Inflammatory macrophage treated with lipopolysaccharide for 1 hour (primary cell): ENCODE measurements at places on chromosomes 13 and 19.

DNA sequence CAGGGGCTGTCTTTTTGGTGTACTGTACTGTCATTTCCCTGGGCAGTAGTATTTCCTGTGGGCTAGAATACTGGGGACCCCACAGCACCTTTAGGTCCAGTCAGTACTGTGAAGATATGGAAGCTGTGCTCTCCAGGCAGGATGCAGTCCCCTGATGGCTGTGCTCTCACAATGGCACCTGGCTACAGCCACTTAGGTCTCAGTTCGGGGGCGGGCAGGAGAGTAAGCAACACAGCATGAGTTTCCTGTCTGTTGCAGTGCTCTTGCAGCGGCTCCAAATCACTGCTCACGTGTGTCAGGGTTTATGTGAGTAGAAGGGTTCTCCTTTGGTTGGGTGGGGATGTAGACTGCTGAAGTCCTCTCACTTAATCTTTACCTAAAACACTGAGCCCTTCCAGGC, 810.4 kb downstream of the DACH1 start:
- no peak for DNase-seq

DNA sequence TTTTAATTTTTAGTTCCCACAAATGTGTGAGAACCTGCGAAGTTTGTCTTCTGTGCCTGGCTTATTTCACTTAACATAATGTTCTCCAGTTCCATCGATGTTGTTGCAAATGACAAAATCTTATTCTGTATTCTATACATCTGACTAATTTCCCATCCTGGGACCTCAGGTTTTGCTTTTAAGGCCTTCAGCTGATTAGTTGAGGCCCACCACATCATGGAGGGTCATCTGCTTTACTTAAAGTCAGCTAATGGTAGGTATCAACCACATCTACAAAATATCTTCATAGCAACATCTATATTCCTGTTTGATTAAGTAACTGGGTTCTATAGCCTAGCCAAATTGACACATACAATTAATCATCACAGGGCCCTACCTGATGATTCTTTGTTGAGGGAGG, 534.0 kb downstream of the EFNB2 start:
- DNase-seq, result no peak

DNA sequence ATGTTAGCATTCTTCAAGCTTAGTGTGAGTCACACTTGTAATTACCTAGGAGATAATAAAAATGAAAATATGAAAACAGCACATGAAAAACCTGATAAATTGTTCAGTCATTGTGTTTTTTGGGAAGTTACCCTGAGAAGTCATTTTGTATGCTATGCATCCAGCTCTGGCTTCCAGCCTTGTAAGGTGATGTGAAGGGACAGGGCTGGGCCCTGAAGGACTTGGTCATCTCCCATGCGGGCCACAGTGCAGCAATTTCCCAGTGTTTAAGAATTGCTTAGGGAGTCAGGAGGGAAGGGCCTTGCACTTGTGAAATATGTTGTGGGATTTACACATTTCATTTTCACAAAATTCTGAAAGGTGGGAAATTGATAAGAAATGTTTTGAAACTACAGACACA, 41.3 kb downstream of the ARHGEF7 start:
- no peak for DNase-seq

DNA sequence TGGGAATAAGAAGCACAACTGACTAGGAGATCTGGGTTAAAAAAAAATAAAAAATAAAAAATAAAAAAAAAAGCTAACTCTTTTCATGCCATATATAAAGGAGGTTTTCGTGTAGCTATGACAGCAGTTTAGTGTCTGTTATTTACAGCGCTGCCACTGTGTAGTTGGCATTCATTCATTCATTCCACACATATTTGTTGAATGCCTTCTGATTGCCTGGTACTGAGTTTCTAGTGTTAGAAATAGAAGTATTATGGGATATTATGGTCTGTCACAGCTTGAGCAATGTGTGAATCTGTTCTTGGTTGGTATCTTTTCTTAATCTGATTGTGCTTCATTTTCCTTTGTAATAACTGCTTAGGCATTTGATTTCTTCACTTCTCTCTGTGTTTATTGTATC, 237.4 kb downstream of the NBEA start:
- DNase-seq, result no peak

- no peak for DNase-seq
Measured at GRCh38 chr19:50344661-50345318, 15.6 kb upstream of the KCNC3 start.

- no peak for DNase-seq
Measured at GRCh38 chr19:2199215-2199614, 35.5 kb downstream of the DOT1L start.

GRCh38 chr13:113405481-113406300, 41.8 kb upstream of the GRTP1 start:
- DNase-seq, result no peak

DNA sequence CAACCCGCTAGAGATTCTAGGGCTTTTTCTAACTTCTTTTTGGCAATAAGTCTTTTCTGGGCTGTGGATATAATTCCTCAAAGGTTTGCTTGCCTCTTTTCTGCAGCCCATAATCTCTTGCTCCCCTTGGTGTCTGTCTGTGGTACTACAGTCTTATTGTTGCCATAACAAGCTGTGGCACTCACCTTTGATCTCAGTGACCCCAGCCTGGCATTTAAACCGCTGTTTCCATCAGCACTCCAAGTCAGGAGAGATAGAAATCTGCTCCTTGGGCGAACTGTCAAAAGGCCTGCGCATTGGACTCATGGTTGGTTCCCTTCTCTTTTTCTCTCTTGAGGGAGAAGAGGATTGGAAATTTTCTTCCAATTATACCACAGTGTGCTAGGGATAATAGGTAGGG, 14.5 kb upstream of the MPHOSPH8 start:
- peak; percentile 41 for DNase-seq

GRCh38 chr13:98910501-98910951, 67.3 kb downstream of the DOCK9 start:
- peak; percentile 43 for DNase-seq

DNA sequence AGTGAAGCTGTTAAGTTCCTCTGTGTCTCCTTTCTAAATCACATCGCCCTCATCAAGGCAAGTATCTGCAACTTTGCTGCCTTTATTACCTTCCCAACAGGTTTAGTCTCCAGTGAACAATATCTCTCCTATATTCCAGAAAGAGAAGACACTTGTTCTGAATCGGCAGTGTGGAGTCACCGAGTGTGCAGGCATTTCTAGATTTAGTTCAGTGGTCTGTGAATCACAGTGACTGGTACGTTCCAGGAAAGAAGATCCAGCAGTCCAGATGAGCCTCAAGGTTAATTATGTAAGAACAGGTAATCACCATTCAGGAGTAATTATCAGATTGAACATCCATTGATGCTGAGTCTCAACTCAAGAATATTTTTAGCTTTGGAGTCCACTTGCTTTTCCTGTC, 497.0 kb downstream of the FOXO1 start:
- DNase-seq, result no peak

DNA sequence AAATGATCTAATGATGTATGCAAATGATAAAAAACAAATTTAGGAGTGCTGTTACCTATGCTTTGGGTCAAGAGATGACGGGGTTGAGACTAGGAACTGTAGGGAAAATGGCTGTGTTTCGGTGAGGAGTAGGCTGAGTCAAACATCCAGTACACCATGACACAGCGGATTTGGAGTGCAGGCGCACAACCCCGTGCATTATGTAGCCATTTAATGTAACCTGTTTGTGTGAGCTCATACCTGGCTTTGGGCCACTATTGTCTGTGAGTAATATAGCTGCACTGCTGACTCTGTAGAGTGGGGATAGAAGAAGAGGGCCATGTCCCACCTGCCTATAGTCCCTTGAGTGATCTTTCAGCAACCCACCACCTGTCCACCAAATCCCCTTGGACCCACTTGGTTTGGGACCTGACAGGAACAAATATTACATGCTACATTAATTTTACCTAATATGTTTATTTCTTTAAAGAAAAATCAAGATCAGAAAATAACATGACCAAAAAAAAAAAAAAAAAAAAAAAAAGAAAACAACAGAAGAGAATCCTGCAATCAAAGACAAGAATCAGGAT, 95.5 kb upstream of the KLHL1 start:
- DNase-seq, result no peak

GRCh38 chr19:47406711-47407416, 12.5 kb downstream of the MEIS3 start:
- DNase-seq, result no peak

DNA sequence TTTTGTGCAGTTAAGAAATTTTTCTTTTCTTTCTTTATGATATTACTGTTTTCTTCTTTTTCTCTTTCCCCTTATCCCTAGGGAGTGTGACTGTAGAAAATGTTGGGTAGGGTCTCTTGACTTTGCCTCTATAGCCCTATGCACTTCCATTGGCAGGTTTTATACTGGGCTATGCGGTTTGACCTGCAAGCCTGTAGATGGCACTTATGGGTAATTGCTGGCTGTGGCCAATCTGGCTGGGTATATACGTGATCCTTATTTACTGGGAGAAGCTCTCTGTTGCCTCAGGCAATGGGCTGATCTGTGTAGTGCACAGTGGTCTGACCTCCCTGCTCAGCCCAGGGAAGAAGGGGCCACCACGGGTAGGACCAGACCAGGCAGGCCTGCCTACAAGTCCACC, 78.8 kb downstream of the RAP2A start:
- no peak for DNase-seq

- no peak for DNase-seq
Measured at GRCh38 chr19:41521931-41522555, 53.9 kb upstream of the CEACAM21 start.

DNA sequence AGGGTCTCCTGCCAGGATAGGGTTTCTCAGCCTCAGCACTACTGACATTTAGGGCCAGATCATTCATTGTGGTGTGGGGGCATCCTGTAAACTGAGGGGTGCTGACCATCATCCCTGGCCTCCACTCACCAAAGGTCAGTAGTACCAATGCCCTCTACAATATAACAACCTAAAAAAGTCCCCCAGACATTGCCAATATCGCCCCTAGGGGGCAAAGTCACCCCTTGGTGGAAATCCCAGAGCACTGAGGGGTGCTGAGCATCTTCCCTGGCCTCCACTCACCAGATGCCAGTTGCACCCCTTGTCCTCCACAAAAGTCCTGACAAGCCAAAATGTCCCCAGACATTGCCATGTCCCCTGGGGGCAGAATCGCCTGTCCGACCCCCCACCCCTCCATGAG, 21.6 kb downstream of the CPAMD8 start:
- DNase-seq, result peak; percentile 31

- no peak for DNase-seq
Measured at GRCh38 chr13:20312292-20312691, 80.2 kb upstream of the GJB6 start.

DNA sequence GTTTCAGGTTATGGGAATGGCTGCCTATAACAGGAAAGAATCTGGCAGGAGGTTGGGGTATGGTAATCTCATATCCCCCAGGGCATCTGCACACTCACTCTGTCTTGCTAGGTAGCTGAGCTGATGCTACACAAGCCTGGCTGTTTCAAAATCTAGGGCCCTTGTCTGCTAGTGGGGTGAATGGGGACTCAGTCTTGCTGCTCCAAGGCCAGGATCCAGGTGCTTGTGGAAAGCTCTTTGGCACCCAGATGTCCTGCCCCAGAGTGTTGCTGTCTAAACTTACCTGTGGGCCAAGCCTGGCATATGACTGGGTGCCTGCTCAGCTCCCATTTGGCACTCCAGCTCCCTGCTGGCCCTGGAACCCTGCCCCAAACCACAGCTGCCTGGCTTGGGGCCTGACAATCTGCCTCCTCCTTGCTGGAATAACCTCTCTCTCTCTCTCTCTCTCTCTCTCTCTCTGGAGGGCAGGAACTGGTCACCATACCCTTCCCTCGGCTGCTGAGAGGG, 158.1 kb upstream of the TSC22D1 start:
- no peak for DNase-seq

GRCh38 chr19:50266896-50267295, 62.3 kb downstream of the KCNC3 start:
- no peak for DNase-seq

- no peak for DNase-seq
Measured at GRCh38 chr13:27334774-27335435, 64.3 kb downstream of the RASL11A start.

- DNase-seq, result no peak
Measured at GRCh38 chr13:75762955-75763354, 126.8 kb downstream of the LMO7 start.

- no peak for DNase-seq
Measured at GRCh38 chr13:24223341-24224231, 63.1 kb downstream of the SPATA13 start.

DNA sequence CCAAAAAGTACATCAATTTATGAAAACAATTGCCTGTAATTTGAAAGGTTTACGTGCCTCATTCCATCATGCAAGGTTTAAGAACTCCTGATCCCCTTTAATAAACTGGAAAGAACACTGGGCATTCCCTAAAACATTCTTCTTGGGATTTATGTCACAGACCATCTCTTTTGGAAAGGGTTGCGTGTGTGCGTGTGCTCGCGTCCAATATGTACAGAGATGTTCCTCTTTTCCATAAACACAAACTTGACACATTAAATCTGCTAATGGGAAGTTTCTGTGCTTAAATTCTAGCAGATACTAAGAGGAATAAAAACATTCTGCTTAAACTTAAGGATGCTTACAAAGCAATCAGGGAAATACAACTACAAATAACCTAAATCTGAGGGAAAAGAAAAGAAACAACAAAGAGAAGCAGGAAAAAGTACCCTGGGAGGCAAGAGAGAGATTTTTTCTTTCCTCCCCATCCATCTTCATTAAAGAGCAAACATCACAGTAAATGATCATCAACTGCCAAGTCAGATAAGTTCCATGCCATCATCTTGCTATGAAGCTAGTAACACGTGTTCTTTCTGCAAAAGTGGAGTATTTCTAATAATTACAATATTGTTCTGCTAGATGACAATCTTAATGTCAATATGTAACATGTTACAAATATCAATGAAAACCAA, 83.7 kb downstream of the STK24 start:
- peak; percentile 37 for DNase-seq

- DNase-seq, result peak; percentile 84
Measured at GRCh38 chr19:18097217-18097992, at the start of gene MAST3. Gene MAST3 (plus strand): TSS chr19:18097778. CDS start chr19:18097793, 15 bp downstream.

DNA sequence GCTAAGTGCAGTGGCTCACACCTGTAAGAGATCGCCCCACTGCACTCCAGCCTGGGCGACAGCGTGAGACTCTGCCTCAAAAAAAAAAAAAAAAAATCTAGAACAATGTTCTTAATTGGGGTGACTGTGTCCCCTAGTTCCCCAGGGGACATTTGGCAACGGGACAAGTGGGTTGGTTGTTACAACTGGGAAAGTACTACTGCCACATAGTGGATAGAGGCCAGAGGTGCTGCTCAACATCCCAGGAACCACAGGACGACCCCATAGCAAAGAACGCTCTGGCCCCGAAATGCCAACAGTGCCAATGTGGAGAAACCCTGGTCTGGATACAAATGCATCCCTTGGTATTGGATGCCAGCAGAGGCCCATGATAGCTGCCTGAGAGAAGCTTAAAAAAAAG, 11.8 kb downstream of the NLRP12 start:
- no peak for DNase-seq

GRCh38 chr13:52882785-52883184, 34.3 kb upstream of the PCDH8 start:
- no peak for DNase-seq
